ENCODE measurements at places on chromosomes 1 and 21. TPM values are rescaled to one million over a fixed set of nuclear protein-coding genes. Genes with fewer than 3 reads are reported as not detected.

- H3K4me3 ChIP-seq, result peak overlapping the region; percentile 86
- peaks cover 28% of the 10 kb centered on the region for H3K4me1 ChIP-seq
- H3K27ac ChIP-seq, result peak overlapping the region; percentile 46
- no peaks in the 10 kb centered on the region for H3K27me3 ChIP-seq
Observed at GRCh38 chr1:155322571-155322952, 1.9 kb downstream of the RUSC1 start.

Gene TNNI3K
- 0.69 TPM for total RNA-seq

Gene C1orf146
- not detected for total RNA-seq

GRCh38 chr1:15942661-15943327, 33.1 kb downstream of the ZBTB17 start:
- peaks cover 11% of the 10 kb centered on the region for H3K36me3 ChIP-seq
- no peaks in the 10 kb centered on the region for H3K4me1 ChIP-seq
- DNase-seq, result no peak
- H3K27ac ChIP-seq, result no peak overlapping the region

DNA sequence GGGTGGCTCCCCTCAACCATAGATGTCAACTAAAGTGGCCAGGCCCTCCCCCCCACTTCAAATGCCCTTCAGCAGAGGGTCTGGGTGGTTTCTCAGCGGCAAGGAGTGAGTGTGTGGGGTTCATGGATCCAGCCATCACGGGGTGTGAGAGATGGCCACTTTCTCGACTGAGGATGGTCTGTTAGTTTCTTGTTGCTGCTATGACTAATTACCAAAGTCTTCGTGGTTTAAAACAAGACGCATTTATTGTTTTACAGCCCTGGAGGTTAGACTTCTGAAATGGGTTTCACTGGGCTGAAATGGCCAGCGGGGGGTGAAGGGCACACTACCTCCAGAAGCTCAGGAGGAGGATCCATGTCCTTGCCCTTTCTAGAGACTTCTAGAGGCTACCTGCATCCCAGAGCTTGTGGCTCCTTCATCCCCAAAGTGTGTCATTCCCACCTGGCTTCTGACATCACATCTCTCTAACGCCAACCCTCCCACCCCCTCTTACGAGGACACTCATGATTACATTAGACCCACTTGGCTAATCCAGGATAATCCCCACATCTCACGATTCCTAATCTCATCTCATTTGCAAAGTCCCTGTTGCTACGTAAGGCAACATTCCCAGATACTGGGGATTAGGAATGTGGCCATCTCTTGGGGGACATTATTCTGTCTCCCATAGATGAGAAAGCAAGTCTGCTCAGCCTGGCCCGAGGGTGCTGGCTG, 53.0 kb downstream of the EPHB2 start:
- H3K4me3 ChIP-seq, result no peak overlapping the region
- DNase-seq, result no peak
- no peak overlapping the region for H3K27ac ChIP-seq
- no peaks in the 10 kb centered on the region for H3K4me1 ChIP-seq
- no peaks in the 10 kb centered on the region for H3K27me3 ChIP-seq
- no peaks in the 10 kb centered on the region for H3K36me3 ChIP-seq

Gene SPRR2B
- not detected for total RNA-seq

GRCh38 chr1:70168283-70168682, 37.1 kb downstream of the LRRC40 start:
- peaks cover 6% of the 10 kb centered on the region for H3K4me1 ChIP-seq
- no peak overlapping the region for H3K27ac ChIP-seq
- H3K36me3 ChIP-seq, result peaks cover 13% of the 10 kb centered on the region

Gene KRTAP11-1
- not detected for total RNA-seq

Gene SIM2
- total RNA-seq, result 14.8 TPM

- H3K4me3 ChIP-seq, result no peak overlapping the region
- no peaks in the 10 kb centered on the region for H3K27me3 ChIP-seq
- no peak for DNase-seq
- no peaks in the 10 kb centered on the region for H3K36me3 ChIP-seq
- H3K27ac ChIP-seq, result no peak overlapping the region
- H3K4me1 ChIP-seq, result no peaks in the 10 kb centered on the region
Observed at GRCh38 chr1:92201973-92202372, 15.7 kb upstream of the C1orf146 start.

All from type B pancreatic cell (in vitro differentiated cells).